ENCODE measurements at places on chromosomes 6 and 20. TPM values are rescaled to one million over a fixed set of nuclear protein-coding genes. Genes with fewer than 3 reads are reported as not detected.

DNA sequence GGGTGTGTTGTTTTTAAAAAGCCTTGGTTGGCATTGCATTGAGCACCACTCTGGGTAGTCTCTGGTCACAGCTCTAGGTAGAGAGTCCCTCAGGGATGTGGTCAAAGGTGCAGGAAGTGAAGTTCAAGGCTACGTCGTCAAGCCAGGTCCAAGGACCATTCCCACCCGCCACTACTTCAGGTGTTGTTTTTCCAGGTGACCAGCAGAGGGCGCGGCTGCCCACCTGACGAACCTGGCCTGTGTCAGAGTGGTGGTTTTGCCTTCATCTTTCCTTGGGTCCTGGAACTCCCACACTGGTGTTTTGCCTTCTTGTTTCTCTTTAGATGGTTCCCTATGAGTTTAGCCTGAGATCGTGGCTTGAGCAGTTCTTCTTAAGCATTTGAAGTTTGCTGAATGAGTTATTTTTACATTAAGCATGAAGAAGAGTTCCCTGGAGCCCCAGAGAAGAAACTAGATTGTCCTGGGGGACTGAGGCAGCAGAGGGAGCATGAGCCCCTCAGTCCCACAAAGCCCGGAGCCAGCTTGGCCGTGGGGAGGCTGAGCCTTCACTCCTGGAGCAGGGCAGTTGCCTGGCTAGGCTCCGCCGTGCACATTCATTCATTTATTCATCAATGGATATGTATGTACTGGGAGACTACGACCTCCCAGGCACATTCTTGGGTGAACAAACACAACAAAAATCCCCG is 5.6 kb upstream of the PHACTR3 start:
- H3K4me3 ChIP-seq = no peak overlapping the region
- peak; percentile 52 for DNase-seq
- H3K36me3 ChIP-seq = no peaks in the 10 kb centered on the region
- no peak overlapping the region for H3K27ac ChIP-seq
- peaks cover 6% of the 10 kb centered on the region for H3K27me3 ChIP-seq

DNA sequence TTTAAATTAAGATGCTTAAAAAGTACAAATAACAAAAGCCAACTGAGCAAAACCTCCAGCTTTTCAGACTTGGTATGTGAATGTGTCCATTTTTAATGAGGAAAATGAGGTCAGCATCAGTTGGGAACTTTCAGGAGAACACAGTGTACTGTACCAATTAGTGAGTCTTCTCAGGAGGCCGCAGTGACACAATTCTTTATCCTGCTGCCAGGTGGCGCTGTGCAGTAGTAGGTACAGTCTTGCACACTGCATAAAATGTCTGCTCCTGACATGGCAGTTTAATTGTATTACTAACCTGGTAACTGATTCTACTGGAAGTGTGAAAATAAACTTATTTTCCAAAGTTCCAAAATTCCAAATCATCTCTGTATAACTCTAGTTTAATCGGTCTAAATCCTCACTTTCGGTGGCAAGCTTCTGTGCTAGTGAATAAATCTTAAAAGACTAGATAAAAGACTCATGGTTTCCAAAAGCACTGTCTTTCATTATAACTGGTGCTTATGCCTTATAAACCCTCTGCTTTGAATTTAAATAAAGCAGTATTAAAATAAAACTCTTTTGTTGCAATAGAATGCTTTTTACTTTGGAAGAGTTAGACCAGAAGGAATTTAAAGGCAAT is 214.8 kb upstream of the MMS22L start:
- H3K4me1 ChIP-seq = no peaks in the 10 kb centered on the region
- no peaks in the 10 kb centered on the region for H3K27me3 ChIP-seq
- H3K4me3 ChIP-seq = no peak overlapping the region
- no peaks in the 10 kb centered on the region for H3K36me3 ChIP-seq

GRCh38 chr6:99613409-99613704 is 6.7 kb downstream of the PRDM13 start:
- H3K4me1 ChIP-seq = no peaks in the 10 kb centered on the region
- peak; percentile 84 for DNase-seq
- peaks cover 96% of the 10 kb centered on the region for H3K27me3 ChIP-seq
- H3K4me3 ChIP-seq = peak overlapping the region; percentile 46

GRCh38 chr6:130417951-130418350 is 52.1 kb downstream of the TMEM200A start:
- peak overlapping the region; percentile 56 for H3K27ac ChIP-seq
- DNase-seq = no peak
- H3K36me3 ChIP-seq = peaks cover 15% of the 10 kb centered on the region
- H3K27me3 ChIP-seq = no peaks in the 10 kb centered on the region
- H3K4me3 ChIP-seq = no peak overlapping the region
- peaks cover 18% of the 10 kb centered on the region for H3K4me1 ChIP-seq

DNA sequence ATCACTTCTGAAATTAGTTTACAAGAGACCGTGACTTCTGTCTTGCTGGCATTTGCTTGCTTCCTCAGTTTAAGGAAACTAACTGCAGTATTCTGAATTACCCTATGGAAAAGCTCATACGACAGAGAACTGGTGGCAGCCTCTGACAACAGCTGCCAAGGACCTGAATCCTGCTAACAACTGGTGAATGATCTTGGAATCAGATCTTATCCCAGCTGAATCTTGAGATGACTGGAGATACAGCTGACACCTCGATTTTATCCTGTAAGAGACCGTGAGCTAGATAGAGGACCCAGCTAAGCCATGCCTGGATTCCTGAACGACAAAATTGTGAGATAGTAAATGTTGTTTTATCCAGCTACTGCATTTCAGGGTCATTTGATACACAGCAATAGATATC is 202.3 kb downstream of the OGFRL1 start:
- no peak for DNase-seq
- H3K27me3 ChIP-seq = no peaks in the 10 kb centered on the region
- H3K36me3 ChIP-seq = no peaks in the 10 kb centered on the region
- H3K4me3 ChIP-seq = no peak overlapping the region
- no peak overlapping the region for H3K27ac ChIP-seq

- H3K4me3 ChIP-seq = no peak overlapping the region
- H3K27ac ChIP-seq = peak overlapping the region; percentile 7
- DNase-seq = no peak
- H3K27me3 ChIP-seq = no peaks in the 10 kb centered on the region
Measured at GRCh38 chr6:112979830-112980229, 632.7 kb downstream of the RFPL4B start.

DNA sequence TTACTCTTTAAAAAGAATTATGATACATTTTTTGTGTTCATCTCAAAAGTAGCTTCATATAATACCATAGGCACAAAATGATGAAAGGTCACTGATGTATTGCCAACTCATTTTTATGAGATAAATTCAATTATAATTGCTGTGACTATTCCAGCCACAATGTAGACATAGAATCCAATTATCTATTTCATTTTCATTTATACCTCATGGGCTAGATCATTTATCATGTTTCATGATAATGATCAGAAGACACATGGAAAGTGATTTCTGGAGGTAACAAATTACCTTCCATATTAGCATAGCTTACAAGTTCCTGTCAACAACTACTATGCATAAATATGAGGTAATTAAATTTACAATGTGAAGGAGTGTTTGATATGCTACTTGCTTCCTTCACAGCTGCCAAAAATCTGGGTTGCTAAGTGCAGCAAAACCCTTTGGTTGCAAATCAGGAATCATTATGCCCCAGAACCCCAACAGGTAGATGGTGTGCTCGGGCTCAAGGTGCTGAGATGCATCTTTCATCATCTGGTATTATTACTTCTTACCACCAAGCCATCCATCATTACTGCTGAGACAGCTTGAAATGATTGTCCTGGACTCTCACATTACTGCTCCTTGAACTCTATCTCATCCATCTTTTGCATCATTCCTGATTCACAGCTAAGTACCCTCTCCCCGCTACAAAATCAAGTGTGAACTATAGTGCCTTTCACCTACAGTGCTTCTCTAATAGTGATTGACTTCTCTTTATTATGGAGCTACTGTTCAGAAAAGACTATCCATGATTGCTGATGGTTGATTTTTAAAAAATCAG is 306.0 kb upstream of the THEMIS start:
- H3K4me3 ChIP-seq = no peak overlapping the region
- no peaks in the 10 kb centered on the region for H3K36me3 ChIP-seq
- DNase-seq = no peak
- H3K27ac ChIP-seq = no peak overlapping the region

GRCh38 chr6:90425161-90425641 is 128.6 kb upstream of the BACH2 start:
- no peak overlapping the region for H3K4me3 ChIP-seq
- H3K36me3 ChIP-seq = no peaks in the 10 kb centered on the region
- H3K27ac ChIP-seq = no peak overlapping the region
- no peak for DNase-seq

DNA sequence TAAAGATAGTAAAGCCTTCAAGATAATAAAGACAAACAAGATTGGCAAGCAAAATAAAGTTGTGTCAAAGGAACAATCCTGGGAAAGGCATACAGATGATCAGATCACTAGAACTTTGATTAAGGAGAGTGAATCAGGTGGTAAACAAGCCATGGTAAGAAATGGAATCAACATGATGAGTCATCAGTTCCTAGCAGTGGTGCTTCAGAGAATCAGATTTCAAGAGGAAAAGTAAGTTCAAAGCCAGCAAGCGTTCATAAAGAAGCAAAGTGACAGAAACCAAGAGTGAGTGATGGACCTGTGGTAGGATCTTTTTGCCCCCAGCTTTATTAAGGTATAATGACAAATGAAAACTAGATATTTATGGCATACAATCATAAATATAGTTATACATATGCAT is 340.4 kb downstream of the TPBG start:
- no peaks in the 10 kb centered on the region for H3K36me3 ChIP-seq
- no peak overlapping the region for H3K4me3 ChIP-seq
- no peak for DNase-seq
- H3K4me1 ChIP-seq = no peaks in the 10 kb centered on the region
- peaks cover 12% of the 10 kb centered on the region for H3K27me3 ChIP-seq
- H3K27ac ChIP-seq = no peak overlapping the region

- no peaks in the 10 kb centered on the region for H3K4me1 ChIP-seq
- peaks cover under 1% of the 10 kb centered on the region for H3K27me3 ChIP-seq
- no peak overlapping the region for H3K4me3 ChIP-seq
- DNase-seq = no peak
Measured at GRCh38 chr20:50409495-50409894, 100.7 kb upstream of the PTPN1 start.

GRCh38 chr6:107536180-107536961 is 46.5 kb downstream of the SOBP start:
- H3K27ac ChIP-seq = no peak overlapping the region
- no peak overlapping the region for H3K4me3 ChIP-seq
- no peaks in the 10 kb centered on the region for H3K27me3 ChIP-seq
- no peaks in the 10 kb centered on the region for H3K4me1 ChIP-seq
- DNase-seq = no peak
- H3K36me3 ChIP-seq = no peaks in the 10 kb centered on the region

GRCh38 chr6:138912308-138912707 is 75.7 kb downstream of the REPS1 start:
- H3K4me3 ChIP-seq = no peak overlapping the region
- H3K27ac ChIP-seq = no peak overlapping the region
- H3K4me1 ChIP-seq = no peaks in the 10 kb centered on the region
- H3K36me3 ChIP-seq = peaks cover 41% of the 10 kb centered on the region

DNA sequence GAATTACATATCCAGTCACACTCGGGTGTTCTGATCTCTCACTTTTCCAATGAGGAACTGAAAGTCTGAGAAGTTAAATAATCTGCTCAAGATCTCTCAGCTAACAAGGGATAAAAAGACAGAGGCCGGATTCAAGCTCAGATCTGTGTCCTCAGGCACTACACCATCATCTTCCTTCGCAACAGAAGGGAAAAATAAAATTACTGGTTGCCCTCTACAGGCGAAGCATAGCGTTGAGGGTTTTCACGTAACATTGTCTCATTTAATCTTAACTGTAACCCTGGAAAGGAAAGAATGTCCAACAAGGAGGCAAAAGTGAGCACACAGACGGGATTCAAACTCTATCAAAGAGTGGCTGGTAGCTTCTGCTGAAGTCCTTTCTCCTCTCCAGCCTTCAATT is 67.8 kb upstream of the ANKEF1 start:
- no peaks in the 10 kb centered on the region for H3K4me1 ChIP-seq
- H3K27me3 ChIP-seq = peaks cover 12% of the 10 kb centered on the region
- H3K27ac ChIP-seq = no peak overlapping the region

DNA sequence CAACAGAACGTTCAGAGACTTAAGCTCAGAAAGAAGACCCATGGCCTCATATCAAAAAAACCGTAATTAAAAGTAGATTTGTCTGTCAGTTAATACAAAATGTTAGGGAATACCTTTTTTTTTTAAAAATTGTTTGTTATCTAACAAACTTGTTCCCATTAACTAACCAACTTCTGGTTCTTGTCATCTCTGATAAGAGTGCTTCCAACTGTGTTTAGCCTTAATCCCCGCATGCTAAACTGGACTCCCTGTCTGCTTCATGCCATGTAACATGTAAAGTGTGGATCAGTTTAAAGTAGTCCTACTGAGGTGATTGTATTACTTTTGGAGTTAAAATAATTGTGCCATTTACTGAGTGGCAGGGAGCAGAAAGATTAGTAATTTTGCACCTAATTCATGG is 6.3 kb downstream of the JARID2 start:
- H3K4me3 ChIP-seq = no peak overlapping the region
- H3K27me3 ChIP-seq = no peaks in the 10 kb centered on the region
- H3K36me3 ChIP-seq = no peaks in the 10 kb centered on the region
- H3K4me1 ChIP-seq = peaks cover 25% of the 10 kb centered on the region

DNA sequence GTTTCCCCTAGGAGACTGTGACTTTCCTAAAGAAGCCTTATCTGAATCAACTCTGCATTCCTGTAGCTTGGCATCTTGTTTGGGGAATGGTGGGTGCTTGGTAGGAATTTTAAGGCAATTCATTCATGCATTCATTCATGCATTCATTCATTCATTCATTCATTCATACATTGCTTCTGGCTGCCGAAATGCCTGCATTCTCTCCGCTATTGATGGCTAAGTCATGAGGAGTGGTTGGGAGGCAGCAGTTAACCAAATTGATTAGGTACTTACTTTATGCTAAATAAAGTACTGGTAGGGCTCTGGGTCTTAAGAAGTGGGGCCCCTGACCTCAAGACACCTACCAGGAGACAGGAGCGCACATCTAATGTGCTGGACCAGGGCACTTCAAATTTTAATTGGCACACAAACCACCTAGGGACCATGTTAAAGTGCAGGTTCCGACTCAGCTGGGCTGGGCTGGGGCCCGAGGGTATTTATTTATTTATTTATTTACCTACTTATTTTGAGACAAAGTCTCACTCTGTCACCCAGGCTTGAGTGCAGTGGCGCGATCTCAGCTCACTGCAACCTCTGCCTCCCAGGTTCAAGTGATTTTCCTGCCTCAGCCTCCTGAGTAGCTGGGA is 127.6 kb downstream of the ANKRD60 start:
- H3K36me3 ChIP-seq = no peaks in the 10 kb centered on the region
- H3K27ac ChIP-seq = no peak overlapping the region
- peaks cover 11% of the 10 kb centered on the region for H3K27me3 ChIP-seq
- DNase-seq = no peak
- peaks cover 8% of the 10 kb centered on the region for H3K4me1 ChIP-seq

- no peaks in the 10 kb centered on the region for H3K36me3 ChIP-seq
- no peak overlapping the region for H3K4me3 ChIP-seq
- no peaks in the 10 kb centered on the region for H3K4me1 ChIP-seq
- no peak overlapping the region for H3K27ac ChIP-seq
- H3K27me3 ChIP-seq = no peaks in the 10 kb centered on the region
Measured at GRCh38 chr6:135244805-135245204, 63.7 kb downstream of the MYB start.

MRPL18 gene
- total RNA-seq = 53.9 TPM

PTCRA gene
- total RNA-seq = not detected

NTSR1 gene
- total RNA-seq = not detected

HLA-DPA1 gene
- 30.4 TPM for total RNA-seq

SLC22A16 gene
- 0.36 TPM for total RNA-seq

Data from osteoblast (primary cell).